ENCODE measurements at places on chromosomes 4 and X.

DNA sequence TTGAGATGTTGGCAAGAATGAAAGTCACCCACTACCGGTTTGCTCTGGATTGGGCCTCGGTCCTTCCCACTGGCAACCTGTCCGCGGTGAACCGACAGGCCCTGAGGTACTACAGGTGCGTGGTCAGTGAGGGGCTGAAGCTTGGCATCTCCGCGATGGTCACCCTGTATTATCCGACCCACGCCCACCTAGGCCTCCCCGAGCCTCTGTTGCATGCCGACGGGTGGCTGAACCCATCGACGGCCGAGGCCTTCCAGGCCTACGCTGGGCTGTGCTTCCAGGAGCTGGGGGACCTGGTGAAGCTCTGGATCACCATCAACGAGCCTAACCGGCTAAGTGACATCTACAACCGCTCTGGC is 12.3 kb downstream of the RPL9 start:
- no peak for DNase-seq

GRCh38 chrX:65745992-65746391 is 78.5 kb downstream of the MSN start:
- no peak for DNase-seq

DNA sequence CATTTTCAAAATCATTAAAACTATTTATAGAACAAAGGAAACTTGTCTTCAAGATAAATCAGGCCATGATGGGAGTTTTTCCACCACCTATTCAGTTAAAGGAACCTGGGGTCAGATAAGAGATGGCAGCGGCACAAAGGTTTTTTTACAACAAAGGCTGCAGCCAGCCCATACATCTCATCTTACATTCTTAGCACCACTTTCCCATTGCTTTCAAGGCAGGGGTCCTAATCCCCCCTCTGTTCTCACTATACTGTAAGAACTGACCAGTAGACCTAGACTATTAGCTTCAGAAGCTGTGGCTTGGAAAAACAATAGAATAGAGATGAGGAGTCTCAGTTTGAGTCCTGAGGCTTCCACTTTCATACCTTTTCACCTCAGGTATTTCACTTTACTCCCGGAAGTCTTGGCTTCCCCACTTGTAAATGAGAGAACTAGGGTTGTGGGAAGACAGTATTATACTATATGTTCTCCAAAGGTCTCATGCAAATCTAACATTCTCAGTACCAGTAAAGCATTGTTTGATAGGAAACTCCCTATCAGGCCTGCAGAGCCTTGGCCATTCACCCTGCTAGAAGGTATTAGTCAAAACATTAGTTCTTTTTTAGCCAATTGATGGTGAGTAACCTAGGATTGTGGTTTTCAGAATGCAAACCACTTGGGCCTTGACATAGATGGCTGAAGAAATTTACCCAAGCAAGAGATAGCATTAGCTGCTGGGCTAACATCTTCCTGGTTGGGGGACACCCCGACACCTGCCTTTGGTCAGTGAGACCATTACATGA is 182.9 kb upstream of the PBDC1 start:
- no peak for DNase-seq

GRCh38 chrX:68185161-68185560 is 248.1 kb downstream of the OPHN1 start:
- DNase-seq, result no peak

- DNase-seq, result no peak
Measured at GRCh38 chr4:83504996-83505395, 20.1 kb upstream of the ABRAXAS1 start.

GRCh38 chrX:819684-820083 is 189.1 kb downstream of the SHOX start:
- no peak for DNase-seq

DNA sequence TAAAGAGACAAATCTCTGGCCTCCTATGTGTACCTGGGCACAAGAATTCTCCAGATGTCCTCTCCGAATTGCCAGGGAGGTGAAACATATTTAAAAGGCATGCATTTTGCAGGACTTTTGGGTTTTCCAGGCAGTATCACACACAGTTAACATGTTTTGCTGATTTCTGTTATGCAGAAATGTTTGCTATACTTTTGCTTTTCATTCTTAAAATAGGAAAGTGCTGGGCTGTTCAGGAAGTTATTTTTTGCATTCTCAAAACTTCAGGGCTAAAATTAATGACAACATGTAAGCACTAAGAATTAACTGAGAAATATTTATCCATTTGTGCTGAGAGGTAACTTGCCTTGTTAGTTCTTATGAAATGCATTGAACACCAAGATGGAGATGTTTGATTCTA is 390.7 kb upstream of the CTSO start:
- no peak for DNase-seq

DNA sequence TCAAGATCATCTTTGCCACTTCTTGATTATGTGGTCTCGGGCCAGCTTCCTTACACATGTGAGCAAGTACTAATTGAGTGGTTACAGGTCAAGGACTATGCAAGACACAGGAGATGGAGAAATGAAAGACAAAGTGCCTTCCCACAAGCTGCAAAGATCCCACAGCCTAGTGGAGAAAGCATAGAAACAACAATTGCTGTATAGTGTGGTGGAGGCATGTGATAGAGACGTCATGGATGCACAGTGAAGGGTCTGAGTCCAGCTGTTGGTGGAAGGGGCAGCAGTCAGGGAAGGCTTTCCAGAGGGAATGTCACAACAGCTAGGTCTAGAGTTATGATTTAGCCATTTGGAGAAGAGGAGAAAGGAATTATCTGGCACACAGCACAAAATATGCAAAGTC is 210.6 kb downstream of the KDR start:
- no peak for DNase-seq

- no peak for DNase-seq
Measured at GRCh38 chrX:53056292-53056691, 7.7 kb downstream of the GPR173 start.

DNA sequence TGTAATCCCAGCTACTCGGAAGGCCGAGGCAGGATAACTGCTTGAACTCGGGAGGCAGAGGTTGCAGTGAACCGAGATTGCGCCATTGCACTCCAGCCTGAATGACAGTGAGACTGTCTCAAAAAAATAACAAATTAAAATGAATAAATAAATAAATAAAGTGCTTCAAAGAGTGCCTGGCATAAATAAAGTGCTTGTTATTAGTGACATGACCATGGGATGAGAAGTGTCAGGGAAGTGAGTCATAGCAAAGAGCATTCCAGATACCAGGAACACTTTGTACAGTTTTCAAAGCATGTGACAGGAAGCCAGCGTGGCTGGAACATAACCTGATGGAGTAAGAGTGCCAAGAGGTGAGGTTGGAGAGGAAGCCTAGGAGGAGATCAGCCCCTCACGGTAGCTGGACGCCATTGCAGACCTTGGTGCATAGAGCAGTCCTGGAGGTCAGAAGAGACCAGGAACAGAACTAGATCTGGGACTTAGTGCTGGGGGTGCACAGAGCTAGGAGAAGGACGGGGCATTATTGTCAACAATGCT is 6.0 kb upstream of the WDR13 start:
- DNase-seq, result no peak

GRCh38 chr4:5972571-5972970 is 45.7 kb downstream of the C4orf50 start:
- DNase-seq, result no peak

- DNase-seq, result no peak
Measured at GRCh38 chr4:163048447-163048846, 118.2 kb downstream of the NAF1 start.

GRCh38 chr4:108950158-108950915 is 187.5 kb upstream of the ETNPPL start:
- no peak for DNase-seq

DNA sequence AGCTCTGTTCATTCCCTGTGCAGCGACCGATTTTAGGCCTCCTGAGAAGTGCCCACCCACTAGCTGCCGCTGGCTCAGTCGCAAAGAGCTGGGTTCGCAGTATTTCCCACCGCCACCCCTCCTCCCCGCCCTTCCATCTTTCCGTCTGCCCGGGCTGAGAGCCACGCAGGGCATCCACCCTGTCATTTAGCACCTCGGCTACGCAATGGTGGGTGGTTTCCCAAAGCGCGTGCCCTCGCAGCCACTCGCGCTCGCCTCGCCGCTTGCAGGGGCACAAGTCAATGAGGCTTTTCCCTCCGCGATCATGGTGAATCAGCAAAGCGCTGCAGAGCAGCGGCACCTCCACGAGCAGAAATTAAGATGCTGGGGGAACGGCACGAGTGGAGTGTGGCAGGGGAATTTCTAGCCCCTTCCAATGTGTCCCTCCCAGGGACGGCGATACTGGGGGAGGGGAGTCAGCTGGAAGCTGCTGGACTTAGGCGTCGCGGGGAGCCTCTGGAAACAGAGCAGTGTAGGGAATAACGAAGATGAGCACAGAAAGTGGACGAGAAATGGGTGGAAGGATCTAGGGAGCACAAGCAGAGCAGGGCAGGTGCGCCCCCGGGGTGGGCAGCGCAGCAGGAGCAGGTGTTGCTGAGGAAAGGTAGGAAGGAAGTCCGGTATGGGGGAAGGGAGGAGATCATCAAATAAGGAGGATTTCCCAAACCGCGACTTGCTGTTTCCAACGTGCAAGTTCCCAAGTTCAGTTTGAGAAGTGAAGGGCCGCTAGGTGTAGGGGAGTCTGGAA is 2.4 kb upstream of the PTCHD1 start:
- DNase-seq, result no peak

DNA sequence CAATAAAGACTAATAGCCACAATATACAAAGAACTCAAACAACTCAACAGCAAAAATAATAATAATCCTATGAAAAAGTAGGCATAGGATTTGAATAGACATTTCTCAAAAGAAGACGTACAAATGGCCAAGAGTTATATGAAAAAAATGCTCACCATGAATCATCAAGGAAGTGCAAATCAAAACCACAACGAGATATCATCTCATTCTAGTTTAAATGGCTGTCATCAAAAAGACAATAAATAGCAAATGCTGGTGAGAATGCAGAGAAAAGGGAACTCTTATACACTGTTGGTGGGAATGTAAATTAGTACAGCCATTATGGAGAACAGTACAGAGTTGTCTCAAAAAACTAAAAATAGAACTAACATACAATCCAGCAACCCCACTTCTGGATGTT is 18.8 kb downstream of the TLR6 start:
- no peak for DNase-seq
